ENCODE measurements at places on chromosomes 11 and 22.
A peak's percentile ranks its signal among the peaks of the same experiment; 100 is the strongest.

DNA sequence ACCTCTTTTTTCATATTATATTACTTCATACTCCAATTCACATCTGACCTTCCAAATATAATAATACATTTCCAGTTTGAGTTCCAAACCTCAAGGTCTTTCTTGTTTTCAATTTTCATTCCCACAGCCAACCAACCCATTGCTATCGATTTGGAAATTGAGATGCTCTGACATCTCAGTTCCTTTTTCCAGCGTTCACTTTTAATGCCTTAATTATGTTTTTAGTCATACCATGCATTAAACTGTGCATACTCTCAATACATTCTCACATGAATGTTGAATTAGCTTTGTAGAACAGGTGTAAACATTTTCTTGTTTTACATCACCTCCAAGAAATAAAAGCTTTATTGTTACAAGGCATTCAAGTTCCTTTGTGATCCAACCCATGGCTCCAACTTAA lies 294.2 kb upstream of the ANO3 start:
- no peak for DNase-seq

DNA sequence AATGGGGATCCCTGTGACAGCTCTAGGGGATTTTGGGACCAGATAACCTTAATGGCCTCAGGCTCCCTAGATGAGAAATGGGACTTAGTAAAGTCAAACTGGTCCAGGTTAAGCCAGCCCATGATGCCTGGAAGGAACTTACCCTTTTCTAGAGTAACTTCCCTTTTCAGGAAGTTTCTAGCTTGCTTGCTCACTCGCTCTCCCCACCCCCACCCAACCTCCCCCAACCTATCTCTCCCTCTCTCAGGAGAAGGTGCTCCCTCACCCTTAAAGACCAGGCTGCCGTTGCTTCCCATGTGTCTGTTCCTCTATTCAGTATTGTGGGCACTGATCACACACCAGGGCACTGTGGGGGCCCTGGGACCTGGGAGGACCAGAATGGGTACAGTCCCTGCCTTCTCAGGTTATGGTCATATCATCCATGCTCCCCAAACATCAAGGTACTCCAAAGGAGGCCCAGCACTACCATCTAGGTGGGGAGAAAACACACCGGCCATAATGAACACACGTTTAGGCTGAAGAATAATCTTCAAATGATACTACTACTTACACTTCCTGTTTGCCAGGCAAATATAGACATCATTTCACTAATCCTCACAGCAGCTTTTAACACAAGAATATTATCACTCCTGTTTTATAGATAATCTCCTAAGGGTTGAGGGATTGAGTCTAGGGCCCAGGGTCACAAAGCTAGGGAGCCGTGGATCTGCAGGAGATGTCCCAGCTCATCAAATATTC lies 18.2 kb downstream of the KCNQ1OT1 start:
- DNase-seq, result no peak

DNA sequence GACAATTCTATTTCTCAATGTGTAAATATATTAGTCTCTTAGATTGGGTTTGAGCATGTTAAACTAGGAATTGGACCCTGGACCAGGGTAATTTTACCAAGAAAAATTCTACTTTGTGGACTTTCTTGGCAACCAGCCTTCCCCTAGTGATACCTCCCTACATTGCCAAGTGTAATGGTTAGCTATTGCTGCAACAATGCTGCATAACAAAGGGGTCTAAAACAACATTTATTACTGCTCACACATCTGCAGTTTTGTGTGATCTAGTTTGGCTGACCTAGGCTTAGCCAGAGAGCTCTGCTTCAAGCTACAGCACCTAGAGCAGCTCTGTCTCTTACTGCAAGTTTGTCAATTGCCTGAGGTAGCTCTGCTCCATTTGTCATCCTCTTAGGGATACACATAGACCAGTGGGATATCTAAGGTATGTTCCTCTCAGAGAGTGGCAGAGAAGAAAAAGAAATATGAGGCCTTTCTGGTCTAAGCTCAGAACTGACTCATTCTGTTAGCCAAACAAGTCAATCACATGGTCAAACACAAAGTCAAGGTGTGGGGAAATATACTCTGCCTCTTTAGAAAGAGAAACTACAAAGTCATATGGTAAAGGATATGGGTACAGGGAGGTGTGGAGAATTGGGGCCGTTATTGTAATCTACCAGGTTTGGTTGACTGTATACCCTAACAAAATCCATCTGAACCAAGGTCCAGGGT lies 2.0 kb upstream of the LAYN start:
- no peak for DNase-seq

- no peak for DNase-seq
Observed at GRCh38 chr11:63611395-63611747, 2.9 kb downstream of the PLAAT3 start.

GRCh38 chr22:17281026-17281425 lies 61.8 kb upstream of the ADA2 start:
- DNase-seq, result no peak

DNA sequence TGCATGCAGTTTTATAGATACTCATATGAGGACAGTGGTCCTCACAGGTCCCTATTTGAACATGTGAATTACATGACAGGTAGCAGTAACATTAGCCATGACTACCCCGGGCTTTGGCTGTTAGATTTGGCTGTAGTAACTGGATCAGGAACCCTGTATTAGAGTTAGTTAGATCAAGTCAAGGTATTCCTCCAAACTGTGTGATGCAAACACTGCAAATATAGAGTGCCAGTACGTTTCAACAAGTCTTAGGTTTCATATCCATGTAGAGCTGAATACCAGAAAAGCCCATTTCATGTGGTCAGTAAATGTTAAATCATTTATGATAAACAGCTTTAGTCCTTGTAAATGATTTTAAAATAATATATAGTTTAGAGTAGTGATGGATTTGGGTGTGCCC lies 29.5 kb upstream of the PITPNB start:
- DNase-seq, result no peak

DNA sequence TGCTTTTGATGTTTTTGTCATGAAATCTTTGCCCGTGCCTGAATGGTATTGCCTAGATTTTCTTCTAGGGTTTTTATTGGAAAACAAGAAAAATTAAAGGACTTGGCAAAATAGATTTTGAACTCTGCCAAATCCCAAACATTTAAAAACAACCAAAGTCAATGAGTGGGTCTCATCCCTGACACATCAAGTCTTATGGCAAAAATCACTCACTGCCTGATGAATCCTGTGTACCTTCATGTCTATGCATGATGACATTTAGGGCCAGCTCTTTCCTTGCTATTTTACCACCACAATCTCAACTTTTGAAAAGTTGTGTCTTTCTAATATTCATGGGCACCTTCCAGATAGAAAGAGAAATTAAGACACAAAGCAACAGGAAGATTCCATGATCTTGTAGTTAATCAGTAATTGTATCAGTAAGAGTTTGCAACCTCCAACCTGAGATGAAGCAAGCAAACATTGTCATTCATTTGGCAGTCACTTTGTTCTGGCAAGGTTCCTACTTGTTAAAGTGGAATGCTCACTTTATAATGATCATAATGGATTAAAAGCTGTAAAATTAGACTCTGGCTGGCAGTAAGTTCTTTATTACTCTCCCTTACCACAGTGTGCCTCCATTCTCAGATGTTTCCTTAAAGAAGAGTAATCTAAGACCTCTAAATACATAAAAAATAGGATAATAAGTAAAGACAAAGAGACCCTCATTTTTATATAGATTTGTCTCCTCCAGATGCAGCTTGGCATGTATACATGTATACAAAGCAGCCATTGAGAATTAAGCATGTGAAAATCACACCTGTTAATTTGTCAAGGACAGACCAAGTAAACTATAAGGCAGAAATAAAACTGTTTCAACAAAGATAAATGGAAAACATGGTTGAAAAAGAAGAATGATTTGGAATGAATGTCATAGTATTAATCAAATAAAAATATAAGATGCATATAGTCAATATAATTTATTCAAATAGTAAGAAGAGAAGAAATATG lies 51.6 kb downstream of the ETS1 start:
- no peak for DNase-seq

- no peak for DNase-seq
Observed at GRCh38 chr11:41222236-41222635, 237.2 kb downstream of the LRRC4C start.

DNA sequence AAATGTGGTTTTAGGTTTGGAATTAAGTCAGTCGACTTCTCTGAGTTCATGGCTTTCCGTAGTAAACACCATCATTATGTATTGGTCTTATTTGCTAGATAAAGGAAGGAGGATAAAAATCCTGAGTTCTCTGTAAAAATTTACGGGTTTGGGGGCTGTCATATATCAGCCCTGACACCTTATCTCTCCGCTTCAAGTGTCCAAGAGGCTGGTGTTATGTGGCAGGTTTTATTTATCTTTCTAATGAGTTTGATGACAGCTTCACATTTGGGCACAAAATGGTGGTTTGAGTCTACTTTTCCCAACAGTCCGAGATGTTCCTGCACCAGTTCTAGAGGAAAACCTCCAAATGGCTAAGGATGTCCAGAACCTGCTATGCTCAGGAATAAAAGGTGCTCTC lies 67.3 kb upstream of the VSTM5 start:
- DNase-seq, result no peak

- peak; percentile 59 for DNase-seq
Observed at GRCh38 chr11:133163463-133164419, 368.6 kb downstream of the OPCML start.

GRCh38 chr11:129973068-129973467 lies 29.6 kb downstream of the PRDM10 start:
- DNase-seq, result no peak

- no peak for DNase-seq
Observed at GRCh38 chr11:278001-278951, at the start of gene NLRP6. Gene NLRP6 (plus strand): TSS chr11:278407. CDS start chr11:278570, 163 bp downstream.

DNA sequence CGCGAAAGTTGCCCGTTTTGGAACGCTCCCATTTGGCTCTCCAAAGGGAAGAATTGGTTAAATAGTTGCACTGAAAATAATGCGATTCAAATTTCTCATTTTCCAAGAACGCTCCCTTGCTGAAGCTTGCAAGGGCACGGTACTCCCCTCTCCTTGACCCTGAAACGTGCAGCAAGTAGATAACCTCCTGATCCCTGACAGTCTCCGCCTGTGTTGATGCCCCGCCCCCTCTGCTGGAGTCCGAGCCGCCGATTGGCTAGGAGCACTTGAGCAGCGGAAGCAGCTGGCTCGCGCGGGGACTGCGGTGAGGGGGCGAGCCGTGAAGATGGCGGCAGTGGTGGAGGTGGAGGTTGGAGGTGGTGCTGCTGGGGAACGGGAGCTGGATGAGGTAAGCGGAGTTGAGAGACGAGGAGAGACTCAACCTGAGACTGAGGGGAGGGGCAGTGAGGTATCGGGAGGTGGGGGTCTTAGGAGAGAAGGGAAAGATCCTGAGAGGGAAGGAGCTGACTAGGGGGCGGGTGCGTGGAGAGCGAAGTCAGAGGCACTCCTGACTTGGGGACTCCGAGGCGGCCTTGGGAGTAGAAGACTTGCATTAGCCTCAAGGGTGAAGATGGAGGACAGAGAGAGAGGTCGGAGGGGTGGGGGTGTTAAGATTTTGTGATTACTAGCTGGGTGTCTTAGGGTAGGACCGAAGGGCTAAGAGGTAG lies at the start of gene RNF121:
Gene RNF121 (plus strand): TSS at position 310 of the 707 bp plus-strand sequence. CDS start 16 bp downstream, at position 326.
- peak; percentile 95 for DNase-seq

GRCh38 chr11:61806785-61807184 lies 10.0 kb downstream of the FADS1 start:
- no peak for DNase-seq

- DNase-seq, result no peak
Observed at GRCh38 chr11:3128356-3129180, 36.5 kb downstream of the OSBPL5 start.

DNA sequence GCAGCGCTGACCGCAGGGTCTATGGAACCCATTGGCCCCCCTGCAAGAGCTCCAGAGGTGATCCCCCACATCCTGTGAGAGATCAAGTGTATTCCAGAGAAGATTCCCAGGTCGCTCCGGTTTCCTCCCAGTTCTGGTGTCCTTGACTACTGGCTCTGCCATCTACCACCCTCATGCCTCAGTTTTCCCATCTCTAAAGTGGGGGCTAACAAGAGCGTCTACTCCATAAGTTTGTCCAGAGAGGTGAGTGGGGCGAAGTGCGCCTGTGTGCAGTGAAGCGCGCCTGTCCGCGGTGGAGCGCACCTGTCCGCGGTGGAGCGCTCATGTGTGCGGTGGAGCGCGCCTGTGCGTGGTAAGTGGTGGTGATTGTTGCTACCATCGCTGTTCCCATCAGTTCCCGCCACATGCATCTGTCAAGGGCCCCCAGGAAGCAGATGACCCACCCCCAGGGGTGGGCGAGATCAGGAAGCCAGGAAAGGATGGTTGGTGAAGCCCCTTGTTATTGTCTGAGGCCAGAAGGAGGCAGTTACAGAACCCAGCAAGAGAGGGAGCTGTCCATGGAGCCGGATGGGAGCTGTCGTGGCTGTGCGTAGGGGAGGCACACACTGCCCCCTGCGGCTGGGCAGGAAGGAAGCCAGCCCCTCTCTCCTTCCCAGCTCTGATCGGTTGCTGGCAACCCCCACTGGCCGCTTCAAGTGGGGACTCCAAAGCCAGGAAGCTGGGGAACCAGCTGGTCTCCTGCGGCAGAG lies 73.2 kb upstream of the FGF3 start:
- DNase-seq, result no peak

GRCh38 chr11:70606248-70606950 lies 208.1 kb downstream of the CTTN start:
- DNase-seq, result no peak

DNA sequence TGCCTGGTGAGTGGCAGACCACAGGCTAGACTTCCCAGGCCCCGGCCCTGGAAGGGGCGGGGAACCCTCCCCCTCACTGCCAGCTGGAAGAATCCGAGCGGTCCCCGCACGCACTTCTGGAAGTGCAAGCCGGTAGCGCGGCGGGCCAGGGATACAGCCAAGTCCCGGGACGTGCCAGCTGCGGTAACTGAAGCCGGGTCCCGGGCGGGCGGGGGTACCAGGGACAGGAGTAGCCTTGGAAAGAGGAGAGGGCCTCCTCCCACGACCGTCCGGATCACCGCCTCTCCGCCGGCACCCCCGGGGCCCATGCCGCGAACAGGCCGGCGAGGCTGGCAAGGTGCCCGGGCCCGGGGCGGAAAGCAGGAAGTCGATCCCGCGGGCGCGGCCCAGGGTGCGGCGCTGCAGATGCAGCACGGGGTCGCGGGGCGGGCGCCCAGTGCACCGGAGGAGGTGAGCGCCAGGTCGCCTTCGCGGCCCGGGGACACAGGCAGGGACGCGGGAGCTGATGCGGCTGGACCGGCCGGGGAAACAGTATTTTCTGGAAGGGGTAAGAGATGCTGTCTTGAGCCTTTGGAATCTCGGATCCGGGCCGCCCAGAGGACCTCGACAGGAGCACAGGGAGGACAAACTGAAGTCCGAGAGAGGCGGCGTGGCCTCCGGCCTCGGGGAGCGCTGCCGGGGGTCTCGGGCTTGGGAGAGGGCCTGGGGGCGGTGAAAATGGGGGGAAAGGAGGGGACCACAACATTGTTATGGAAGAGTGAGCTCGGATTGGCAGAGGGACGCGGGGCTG lies 783 bp upstream of the SLC35C1 start:
- DNase-seq, result peak; percentile 43

GRCh38 chr11:120606211-120607010 lies 94.9 kb downstream of the GRIK4 start:
- no peak for DNase-seq

- DNase-seq, result peak; percentile 76
Observed at GRCh38 chr11:45383224-45383623, 97.1 kb upstream of the SYT13 start.

All from fibroblast of upper back skin (primary cell).